ENCODE measurements at places on chromosomes 4 and X.

DNA sequence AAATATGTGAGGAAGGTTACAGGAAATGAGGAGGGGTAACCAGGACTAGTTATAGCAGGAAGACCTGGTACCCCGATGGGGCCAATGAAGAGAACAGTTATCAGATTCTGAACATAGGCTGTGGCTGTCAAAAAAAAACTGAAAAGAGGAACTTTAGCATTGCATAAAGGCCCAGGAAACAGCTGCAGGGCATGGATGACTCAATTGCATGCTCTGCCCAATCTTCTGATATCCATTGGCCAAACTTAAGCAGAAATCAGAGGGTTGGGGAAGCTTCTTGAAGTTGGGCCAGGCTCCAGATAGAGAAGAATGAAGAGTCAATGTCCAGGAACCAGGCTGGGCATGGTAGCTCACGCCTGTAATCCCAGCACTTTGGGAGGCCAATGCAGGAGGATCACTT, 1222.4 kb upstream of the PRKX start:
- DNase-seq, result no peak

DNA sequence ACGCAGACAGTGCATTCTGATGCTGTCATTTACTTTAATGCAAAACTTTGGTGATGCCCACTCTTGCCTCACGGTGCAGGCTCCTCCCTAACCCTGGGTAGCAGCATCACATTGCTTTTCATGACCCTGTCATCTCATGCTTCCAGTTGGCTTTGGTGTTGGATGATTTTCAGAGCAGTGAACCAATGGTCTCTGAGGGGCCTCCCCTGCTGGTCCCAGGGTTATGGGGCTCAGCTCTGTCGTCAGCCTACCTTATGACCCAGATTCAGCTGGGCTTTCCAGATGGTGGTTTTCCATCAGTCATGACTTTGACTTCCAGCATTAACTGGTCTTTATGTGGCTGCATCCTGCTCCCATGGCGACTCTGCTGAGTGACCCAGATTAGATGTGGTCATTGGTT, 56.0 kb downstream of the NOP14 start:
- no peak for DNase-seq

DNA sequence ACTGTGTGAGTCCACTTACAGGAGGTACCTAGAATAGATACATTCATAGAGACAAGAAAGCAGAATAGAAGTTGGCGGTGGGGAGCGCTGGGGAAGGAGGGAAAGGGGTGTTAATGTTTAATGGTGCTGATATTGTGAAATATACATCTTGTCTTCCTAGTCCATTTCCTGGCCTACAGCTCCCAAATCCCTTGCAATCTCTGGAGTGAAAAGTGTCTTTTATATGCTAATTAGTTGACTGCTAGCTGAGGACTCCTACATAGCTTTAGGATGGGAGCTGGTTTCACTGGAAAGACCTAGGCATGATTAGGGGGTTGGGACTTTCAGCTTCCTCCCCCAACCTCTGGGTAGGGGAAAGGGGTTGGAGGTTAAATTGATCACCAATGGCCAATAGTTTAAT, 36.0 kb downstream of the FUNDC1 start:
- no peak for DNase-seq

DNA sequence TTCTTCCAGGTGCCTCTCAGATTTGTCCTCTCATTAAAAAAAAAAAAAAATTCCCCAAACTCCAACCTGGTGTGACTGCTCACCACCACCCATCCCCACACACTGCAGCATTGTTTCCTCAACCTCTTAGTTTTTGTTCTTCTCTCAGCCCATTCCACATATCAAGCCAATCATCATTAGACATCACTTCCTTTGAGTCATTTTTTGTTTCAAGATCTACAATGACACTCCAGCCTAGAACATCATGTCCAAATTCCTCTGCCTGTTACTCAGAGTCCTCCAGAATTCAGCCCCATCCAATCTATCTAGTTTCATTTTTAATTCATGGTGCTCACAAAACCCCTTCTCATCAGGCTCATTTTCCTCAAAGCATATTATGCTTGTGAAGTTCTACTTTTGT, 262.5 kb upstream of the TEX13A start:
- DNase-seq, result no peak

DNA sequence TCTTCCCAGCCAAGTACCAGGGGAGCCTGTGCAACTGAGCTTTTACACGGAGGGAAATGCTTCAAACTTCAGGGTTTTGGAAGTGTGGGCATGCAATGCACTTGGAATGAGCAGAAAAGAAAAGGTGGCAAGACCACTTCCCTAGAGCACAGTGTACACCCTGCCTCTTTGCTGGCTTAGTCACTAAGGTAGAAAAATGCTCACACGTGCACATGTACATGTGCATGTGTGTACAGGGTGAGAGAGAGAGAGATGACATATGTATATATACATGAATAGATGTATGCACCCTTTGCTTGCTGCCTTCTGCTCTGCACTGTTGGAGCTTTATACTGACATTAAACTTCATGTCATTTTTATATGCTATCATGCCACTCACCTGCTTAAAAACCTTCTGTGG, 7.9 kb upstream of the KLF3 start:
- DNase-seq, result no peak

- DNase-seq, result no peak
Measured at GRCh38 chr4:3179126-3179706, 69.7 kb upstream of the MSANTD1 start.

DNA sequence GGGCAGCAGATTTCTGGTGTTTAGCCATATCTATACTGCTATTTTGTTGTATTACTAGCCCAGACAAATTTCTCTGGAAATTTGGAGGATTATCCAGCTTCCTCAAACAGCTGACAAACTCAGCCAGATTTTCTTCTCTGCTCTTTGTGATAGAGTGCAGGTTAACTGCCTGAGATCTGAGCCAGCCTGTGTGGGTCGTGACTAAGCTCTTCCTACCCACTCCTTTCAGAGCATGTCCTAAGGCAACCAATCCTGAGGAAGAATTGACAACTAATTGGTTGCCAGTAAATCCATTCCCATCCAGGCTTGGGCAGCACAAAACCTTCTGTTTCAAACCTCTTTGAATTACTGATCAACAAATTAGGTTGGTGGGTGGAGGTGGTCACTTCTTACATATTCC, 2.5 kb upstream of the GABRA2 start:
- no peak for DNase-seq

- DNase-seq, result no peak
Measured at GRCh38 chrX:110006821-110007375, 4.0 kb downstream of the TMEM164 start.

GRCh38 chr4:54541426-54542118, 116.2 kb upstream of the KIT start:
- no peak for DNase-seq

DNA sequence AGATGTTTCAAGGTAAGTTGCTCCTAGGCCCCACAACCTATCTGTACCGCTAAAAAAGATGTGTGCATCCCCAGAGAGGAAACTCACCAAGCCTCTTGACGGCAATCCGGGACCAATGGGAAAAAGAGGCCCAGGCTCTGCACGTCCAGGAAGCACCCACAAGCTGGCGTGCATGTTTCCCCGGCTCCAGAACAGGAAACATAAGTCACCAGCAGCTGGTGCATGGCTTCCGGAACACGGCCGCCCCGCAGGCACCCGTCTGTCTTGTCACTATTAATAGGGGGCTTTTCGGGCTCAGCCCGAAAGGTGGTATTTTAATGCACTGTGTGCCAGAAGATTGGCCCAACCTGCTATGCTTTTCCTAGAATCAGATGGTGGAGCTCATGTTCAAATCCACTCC, 22.2 kb downstream of the CRMP1 start:
- DNase-seq, result no peak

DNA sequence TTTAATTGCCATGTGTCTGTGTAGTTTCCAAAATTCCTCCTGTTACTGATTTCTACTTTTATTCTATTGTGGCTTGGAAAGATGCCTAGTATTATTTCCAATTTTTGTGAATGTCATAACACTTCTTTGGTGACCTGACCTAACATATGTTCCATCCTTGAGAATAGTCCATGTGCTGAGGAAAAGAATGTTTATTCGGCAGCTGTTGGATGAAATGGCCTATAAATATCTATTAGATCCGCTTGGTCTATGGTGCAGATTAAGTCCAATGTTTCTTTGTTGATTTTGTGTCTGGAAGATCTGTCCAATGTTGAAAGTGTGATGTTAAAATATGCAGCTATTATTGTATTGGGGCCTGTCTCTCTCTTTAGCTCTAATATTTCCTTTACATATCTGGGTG, 219.2 kb upstream of the HDX start:
- DNase-seq, result no peak
